ENCODE measurements at places on chromosomes 1 and 21.

- no peak for DNase-seq
Measured at GRCh38 chr1:161973924-161974845, 49.5 kb downstream of the OLFML2B start.

DNA sequence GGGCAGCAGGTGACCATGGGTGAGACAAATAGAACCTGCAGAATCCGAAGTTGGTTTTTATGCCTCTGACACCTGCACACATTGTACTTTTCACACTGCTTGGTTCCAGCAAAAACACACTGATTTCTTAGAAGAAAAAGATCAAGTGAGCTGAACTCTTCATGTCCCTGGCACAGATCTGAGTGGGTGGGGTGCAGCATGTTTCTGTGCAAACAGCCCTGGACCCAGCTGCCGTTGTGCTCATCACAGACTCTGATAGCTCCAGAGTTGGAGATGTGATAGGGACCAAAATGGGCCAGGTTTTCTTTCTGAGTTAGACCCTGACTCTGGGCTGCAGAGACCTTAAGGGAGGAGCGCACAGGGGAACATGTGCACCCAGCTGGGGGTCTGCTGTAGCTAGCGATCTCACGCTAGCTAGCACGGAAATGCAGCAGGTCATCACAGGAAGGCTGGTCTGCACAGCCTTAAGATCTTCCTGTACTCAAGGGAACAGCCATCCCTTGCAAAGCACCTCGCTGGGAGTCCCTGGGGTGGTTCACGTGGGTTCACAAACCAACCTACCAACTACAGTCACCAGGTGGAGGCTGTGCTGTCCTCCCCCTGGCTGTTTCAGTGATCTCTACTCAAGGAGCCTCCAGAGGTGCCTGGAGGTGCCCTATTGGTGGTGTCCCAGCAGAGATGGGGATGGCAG is 291.1 kb downstream of the PTPRU start:
- no peak for DNase-seq

- no peak for DNase-seq
Measured at GRCh38 chr21:44773291-44773932, 28.2 kb downstream of the UBE2G2 start.

DNA sequence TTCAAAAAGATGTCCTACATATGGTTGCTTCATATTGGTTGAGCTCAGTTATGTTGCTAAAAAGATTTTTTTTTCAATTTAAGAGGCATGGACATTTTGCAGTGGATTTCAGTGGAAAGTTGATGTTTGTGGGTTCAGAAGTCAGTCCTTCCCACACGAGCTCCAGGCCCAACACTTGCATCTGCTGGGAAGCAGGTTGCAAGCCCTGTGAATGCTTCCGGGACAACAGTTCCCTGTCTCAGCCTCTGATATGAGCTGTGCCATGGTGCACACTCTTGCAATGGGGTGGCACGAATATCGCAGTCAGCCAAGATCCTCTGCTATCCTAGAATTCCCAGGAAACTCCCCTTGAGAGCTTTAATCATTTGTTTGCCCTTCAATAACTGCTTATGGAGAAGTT is 30.3 kb upstream of the ABCG1 start:
- DNase-seq = no peak

GRCh38 chr1:94873520-94874351 is 53.2 kb downstream of the CNN3 start:
- no peak for DNase-seq

DNA sequence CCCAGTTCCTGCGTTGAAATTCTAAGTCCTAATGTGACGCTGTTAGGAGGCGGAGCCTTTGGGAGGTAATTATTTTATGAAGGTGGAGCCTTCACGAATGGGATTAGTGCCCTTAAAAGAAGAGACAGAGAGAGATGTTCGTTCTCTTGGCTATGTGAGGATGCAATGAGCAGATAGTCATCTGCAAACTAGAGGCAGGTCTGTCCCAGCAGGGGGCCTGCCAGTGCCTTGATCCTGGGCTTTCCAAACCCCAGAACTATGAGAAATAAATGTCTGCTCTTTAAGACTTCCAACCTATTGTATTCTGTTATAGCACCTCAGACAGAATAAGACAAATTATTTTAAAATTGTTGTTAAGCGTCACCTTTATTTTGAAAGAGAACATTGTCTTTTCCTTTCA is 123.1 kb upstream of the KCNJ6 start:
- no peak for DNase-seq

GRCh38 chr1:34876406-34876805 is 16.9 kb upstream of the SMIM12 start:
- DNase-seq = no peak

- DNase-seq = no peak
Measured at GRCh38 chr1:77475641-77476040, 193.8 kb downstream of the AK5 start.

DNA sequence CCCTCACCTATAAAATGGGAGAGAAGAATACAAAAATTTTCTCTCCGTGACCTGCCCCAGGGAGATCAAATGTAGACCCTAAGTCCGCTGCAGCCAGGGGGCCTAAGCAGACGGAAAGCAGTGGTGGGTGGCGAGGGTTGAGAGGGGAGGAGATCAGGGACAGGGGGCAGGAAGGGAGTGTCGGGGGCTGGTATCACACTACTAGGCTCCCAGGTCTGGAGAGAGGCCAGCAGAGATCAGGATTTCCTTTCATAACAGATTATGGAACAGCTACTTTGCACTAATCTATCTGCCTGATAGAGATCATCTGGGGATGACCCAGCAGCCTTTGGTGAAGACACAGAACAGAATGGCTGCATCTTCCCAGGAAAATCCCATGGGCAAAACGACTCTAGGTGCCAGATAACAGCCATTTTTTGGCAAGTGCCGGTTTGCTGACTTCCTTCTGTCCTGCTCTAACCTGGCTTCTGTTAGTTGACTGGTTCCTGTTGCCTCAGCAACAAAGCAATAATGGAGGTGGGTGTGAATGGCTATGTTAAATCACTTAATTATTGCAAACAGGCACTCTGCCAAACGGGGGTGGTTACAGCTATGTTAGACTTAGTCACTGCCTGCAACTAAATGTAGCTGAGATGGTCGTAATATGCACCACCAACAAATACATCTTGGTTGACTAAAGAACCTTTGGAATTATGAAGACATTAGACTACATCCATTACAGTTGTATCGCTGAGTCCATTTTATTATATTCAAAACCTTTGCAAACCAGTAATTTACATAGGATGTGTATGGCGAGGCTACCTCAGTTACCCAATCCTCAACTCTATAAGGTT is 30.0 kb upstream of the EPS8L3 start:
- DNase-seq = peak; percentile 83

GRCh38 chr1:29651246-29651645 is 414.9 kb downstream of the PTPRU start:
- no peak for DNase-seq

DNA sequence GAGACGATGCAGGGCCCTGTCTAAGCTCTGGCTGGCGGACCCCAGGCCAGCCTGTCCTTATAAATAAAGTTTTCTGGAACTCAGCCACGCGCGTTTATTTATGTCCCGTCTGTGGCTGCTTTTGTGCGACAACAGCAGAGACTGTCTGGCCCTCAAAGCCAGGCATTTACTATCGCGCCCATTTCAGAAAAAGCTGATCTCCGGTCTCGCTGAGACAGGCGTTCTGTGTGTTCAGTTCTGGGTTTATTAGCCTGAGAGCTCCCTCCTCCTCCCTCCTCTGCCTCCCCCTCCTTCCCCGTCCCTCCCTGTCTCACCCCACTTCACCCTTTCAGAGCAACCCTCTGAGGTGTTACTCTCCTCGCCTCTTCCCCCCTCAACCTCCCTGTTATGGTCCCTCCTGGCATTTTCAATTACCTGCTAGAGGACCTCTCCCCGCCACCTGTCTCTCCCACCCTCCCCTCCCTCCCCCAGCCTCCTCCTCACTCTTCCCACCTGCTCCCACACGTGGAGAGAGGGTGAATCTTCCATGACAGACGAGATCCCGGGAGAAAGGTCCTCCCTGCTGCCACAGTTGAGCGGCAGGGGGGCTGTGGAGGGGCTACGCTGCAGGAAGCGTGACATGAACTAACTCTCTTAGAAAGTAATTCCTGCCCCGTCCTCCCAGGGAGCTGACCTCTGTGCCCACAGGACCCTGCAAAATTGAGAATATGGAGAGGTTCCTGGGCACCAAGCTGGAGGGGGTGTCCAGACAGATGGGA is 59.9 kb downstream of the SPSB1 start:
- DNase-seq = no peak

- no peak for DNase-seq
Measured at GRCh38 chr1:4331767-4332163, 322.6 kb upstream of the AJAP1 start.

DNA sequence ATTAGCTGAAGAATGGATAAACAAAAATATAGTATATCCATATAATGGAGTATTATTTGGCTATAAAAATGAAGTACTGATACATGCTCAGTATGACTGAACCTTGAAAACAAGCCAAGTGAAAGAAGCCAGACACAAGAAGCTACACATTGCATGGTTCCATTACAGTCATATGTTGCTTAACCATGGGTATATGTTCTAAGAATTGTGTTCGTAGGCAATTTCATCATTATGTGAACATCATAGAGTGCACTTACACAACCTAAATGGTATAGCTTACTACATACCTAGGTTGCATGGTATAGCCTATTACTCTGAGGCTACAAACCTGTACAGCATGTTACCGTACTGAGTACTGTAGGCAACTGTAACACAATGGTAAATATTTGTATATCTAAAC is 28.6 kb upstream of the FCAMR start:
- no peak for DNase-seq

- no peak for DNase-seq
Measured at GRCh38 chr1:23848673-23849616, 19.1 kb downstream of the FUCA1 start.

- DNase-seq = no peak
Measured at GRCh38 chr1:217370757-217371156, 260.1 kb downstream of the GPATCH2 start.

- DNase-seq = no peak
Measured at GRCh38 chr21:34054259-34054658, 19.1 kb upstream of the MRPS6 start.

- DNase-seq = no peak
Measured at GRCh38 chr21:32424191-32424535, 11.7 kb downstream of the EVA1C start.

GRCh38 chr1:87650306-87650705 is 321.6 kb downstream of the LMO4 start:
- DNase-seq = no peak

- no peak for DNase-seq
Measured at GRCh38 chr1:208093754-208094719, 150.1 kb downstream of the PLXNA2 start.

DNA sequence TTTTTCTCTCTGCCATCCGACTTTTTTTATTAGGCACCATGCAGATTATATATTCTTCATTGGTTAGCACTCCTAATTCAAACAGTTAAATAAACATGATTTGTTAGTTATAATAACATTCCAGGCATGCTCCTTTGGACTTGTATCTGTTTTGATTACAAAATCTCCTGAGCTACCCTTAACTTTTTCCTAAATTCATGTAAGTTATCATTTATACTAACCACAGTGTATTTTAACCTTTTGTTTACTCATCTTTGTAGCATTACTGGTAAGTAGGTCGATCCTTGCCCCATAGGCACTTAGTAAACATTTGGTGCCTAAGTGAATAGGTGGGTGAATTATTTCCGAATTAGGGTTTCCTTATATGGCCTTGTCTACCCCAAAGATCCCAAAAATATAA is 43.8 kb downstream of the MIER1 start:
- DNase-seq = no peak

GRCh38 chr1:32926562-32926961 is 25.4 kb upstream of the TMEM54 start:
- no peak for DNase-seq

DNA sequence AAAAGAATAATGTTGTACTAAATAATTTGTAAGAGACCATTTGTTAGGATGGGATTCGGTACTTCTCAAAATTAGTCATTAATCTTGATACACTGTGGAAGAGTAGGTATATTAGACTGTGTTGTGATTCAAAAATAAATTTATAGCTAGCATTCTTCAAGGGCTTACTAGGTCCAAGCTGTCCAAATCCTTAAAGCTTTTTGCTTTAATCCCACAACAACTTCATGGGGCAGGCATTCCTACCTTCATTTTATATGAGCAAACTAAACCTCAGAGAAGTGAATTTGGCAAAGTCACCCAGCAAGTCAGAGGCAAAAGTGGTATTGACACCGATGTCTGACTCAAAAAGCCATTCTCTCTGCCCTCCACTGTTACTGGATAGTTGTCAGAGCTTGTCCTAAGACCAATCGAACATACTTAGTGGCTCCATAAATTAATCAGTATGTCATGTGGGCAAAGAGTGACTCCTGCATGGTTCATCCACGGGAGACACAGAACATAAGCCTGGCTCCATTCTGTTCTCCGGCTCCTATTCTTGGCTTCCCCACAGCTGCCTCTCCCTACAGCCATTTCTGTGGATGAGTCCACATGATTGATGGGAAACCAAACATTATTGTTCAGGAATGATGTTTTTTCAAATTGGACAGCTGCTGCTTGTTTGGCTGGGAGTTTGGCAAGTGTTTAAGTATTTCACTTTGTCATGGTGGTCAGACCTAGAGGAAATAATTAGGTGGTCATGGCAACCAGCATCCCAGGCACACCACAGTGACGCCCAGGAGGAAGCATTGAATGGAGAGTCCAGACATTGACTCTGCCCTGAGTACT is 133.4 kb upstream of the FGGY start:
- peak; percentile 84 for DNase-seq

DNA sequence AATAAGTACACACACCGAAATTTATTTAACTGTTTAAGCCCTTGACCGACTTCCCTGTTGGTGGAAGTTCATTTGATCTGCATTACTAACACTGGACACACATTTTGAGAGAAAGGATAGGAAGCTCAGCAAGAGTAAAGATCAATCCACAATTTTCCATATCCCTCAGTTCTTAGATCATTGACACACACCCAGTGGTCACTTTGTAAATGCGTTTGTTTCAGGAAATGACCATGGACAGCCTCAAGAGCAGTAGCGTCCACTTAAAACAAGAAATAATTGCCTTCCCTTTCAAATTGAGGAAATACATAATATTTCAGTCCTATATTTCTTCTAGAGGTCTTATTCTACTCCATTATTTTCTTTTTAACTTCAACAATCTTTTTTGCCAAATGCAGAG is 511.5 kb upstream of the PTBP2 start:
- no peak for DNase-seq

DNA sequence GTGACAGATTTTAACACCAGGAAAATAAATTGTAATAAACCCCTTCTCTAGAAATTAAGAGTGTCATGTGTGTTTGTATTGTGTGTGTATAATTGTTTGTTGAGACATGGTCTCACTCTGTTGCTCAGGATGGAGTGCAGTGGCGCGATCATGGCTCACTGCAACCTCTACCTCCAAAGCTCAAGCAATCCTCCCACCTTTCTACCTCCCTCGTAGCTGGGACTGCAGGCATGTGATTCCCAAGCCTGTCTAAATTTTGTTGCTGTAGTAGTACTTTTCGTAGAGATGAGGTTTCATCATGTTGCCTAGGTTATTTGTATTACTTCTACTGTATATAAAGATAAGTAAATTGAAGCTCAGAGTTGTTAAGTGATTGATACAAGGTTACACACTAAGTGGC is 68.5 kb upstream of the RAVER2 start:
- DNase-seq = no peak

DNA sequence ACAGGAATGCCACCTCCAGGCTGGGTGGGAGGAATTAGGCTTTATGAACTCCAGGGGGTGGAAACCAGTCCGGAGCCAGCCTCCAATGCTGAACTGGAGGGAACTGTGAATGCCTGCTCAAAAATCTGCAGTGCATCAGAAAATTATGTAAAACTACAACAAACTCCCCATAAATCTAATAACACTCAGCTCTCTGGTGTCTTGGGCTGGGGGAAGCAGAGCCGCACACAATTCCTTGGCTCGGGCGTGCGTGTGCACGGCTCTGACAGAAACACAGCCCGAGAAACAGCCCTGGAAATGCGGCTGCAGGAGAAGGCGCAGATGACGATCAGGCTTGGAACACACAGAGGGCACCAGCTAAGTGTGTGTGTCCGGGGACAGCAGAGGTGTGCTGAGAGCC is 127.6 kb upstream of the VAMP3 start:
- DNase-seq = peak; percentile 22

All from fibroblast of skin of left biceps (primary cell).